Cerebellum (tissue), 4 donors: ENCODE measurements at places on chromosomes 6 and 20. TPM values are rescaled to one million over a fixed set of nuclear protein-coding genes. Genes with fewer than 3 reads are reported as not detected.

DNA sequence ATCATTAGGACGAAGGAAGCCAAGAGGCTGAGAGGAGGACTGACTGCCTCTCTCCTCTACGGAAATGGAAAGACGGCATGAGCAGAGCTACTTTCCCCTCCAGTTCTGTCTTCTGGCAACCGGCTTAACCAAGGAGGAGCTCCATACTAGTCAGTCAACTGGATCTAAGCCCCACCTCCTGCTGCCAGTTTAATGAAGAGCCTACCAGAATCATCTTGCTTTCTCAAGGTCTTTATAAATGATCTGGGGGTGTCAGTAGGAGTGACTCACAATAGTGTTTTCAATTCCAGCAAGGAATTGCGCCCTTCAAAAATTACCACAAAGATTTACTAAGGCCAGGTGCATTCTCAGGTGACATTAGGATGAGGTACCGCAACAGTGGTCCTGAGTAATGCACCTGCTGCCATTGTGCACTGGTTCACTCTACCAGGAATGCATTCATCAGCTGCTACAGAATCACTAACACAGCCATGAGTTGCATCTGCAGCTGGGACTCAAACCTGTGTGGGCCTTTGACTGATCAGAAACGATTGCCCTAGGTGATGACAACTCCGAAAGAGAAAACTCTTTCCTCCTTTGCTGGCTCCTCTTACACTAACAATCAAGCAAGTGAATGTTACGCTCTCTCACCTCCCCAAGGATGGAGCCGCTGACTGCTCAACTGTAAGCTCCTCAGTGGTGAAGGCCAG lies 2.8 kb downstream of the UQCC2 start:
- DNase-seq, result no peak

GRCh38 chr6:6723921-6724538 lies 135.5 kb downstream of the LY86 start:
- no peak for DNase-seq

- no peak for DNase-seq
Measured at GRCh38 chr20:20134941-20135575, 82.7 kb downstream of the CFAP61 start.

DNA sequence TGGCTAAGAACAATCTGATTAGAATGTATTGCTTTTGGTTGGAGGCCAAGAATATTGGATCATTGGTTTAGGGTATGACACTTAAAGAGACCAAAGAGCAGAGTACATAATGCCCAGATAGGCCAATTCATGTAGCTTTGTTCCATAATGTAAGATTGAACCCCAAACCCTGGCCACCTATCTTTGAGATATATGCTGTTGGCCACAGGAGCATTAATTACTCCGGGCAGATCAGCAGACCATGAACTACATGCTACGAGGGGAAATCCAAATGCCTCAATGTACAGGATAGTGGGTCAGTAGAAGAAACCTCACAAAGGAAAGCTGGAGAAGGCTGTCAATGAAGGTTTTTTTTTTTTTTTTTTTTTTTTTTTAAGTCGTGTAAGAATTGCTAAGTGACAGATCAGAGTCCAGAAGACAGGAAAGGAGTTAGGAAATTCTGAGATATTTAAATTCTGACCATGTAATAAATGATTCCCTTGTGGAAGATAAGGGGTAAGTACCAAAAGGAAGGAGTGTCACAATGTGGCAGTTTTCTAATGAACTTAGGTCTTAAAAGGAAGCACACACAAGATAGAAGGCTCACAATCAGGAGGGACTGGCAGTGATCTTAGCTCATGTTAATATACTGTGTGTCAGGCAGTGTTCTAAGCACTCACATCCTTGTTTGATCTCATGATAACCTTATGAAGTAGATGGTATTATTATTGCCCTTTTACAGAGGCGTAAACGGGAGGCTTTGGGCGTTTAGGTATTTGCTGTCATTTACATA lies 61.4 kb downstream of the CARMIL1 start:
- DNase-seq, result no peak

- peak; percentile 45 for DNase-seq
Measured at GRCh38 chr6:146028851-146029572, at the start of gene GRM1. Gene GRM1, plus strand, starts transcription at chr6:146029062. Its CDS starts 456 bp downstream, at chr6:146029518.

GRCh38 chr20:61360296-61360695 lies 108.2 kb downstream of the CDH4 start:
- DNase-seq, result no peak

- DNase-seq, result no peak
Measured at GRCh38 chr6:12566618-12567123, 149.9 kb upstream of the PHACTR1 start.

GRCh38 chr6:121794630-121795029 lies 359.2 kb downstream of the GJA1 start:
- DNase-seq, result no peak

DNA sequence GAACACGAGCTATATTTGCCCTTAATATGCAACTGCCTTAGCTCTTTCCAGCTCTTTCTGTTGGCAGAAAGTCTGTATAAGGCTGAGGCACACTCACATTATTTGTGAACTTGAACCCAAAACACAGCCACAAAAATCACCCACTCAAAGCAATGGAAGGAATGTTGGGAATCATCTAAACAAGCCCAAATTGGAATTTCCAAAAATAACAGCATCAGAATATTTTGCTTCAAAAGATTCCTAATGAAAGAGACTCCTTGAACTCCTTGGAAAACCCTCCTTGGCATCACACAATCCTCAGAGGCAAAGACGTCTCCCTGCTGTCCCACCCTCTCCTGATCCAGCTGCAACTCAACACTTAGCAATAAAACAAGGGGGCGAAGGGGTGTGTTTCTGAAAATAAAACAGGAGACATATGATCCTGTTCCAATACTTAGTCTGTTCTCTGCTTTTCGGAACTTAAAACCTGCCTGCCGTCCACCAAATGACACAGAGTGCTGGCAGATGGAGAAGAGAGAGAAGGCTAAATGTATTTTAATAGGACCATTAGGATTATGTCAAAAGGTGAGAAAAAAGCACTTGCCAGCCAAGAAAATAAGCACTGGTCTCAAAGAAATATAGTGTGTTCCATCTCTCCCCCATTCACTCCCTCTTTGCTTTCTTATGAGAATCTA lies 320.7 kb upstream of the JARID2 start:
- DNase-seq, result no peak

DNA sequence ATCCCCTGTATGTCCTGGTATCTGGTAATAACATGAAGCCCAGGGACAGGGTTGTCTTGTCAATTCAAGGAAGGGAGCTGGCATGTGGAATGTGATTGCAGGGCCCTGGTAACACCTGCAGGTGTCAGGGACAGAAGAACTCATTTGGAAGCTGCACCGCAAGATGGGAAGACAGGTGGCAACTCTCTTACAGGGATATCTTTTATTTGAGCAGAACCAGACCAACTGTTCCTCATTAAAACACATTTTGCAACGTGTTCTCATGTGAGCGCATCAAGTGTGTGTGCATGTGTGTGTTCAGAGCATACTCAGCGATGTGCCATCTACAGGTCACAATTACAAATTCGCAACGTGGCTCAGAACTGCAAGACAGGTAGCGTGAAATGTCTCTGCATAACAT lies 370.9 kb upstream of the SOX4 start:
- DNase-seq, result no peak

DNA sequence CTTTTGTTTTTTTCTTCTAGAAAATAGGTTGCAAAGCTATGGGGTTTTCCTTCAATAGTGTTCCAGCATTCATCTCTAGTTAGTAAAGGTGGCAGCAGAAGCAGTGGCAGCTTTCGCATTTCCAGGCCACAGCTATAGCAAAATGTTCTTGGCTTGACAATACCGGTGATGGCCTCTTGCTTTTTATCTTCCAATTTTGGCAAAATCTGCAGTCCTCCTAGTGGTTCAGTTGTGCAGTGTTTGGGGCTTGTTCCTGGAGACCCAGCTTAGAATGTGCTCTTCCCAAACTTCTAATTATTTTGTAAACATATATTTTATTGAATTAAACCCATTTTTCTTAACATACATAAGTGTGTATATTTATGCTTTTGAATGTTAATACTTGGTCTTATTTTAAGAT lies 370.6 kb upstream of the MAN1A1 start:
- DNase-seq, result no peak

DNA sequence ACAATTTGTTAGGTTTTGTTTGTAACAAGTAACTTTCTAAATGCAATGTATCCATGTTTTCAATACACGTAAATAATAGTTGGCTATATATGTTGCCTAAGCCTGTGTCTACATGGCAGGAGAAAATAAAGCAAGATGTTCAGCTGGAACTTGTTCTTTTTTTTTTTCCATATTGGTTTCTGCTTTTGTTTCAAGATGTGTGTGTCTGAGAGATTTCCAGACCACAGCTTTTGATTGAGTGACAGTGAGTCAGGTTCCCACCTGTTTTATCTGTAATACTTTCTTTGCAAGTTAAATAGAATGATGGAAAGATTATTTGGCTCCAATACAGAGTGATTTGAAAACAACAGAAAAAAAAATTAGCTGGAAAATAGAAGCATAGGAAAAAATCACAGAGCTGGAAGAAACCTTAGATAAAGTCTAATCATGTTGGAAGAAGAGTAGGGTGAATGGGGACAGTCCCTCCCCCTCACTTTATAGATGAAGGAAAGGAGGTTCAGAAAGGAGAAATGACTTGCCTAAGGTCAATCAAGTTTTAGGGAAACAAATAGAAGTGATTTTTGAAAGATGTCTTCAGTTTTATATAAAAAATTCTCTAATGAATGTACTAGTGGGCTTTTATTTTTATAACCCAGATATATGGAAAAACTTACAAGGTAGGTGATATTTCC lies 150.9 kb upstream of the STMND1 start:
- no peak for DNase-seq

DNA sequence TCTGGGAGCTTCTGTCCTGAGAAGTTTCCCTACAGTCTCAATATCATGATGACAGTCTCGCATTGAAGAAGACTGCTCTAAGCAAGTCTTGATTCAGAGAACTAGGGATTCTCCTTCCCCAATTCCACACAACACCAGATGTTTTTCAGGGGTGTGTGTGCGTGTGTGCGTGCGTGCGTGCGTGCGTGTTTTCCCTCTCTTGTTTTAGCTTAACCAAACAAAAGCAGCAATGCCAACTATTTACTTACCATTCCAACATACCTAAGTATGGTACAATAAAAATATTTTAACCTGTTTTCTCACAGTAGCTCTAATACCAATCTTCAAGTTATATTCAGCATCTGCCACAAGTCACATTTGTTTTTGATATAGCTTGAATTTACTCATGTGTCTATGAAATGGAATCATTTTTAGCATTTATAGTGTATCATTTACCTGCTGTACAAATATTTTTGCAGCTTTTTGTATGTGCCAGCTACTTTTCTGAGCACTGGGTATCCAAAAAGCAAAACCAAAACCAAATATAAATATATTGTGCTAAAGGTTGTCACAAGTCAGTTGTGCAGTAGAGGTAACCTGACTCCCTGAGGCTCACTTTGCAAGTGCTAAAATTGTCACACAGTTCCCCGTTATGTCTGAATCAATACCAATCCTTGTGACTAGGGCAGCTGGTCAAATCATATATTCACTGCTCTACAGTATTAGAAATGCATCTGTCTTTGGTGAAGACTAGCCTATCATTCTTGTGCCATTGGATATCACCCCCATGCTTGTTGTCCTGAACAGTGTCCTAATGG lies 21.7 kb upstream of the MYLIP start:
- DNase-seq, result no peak

DNA sequence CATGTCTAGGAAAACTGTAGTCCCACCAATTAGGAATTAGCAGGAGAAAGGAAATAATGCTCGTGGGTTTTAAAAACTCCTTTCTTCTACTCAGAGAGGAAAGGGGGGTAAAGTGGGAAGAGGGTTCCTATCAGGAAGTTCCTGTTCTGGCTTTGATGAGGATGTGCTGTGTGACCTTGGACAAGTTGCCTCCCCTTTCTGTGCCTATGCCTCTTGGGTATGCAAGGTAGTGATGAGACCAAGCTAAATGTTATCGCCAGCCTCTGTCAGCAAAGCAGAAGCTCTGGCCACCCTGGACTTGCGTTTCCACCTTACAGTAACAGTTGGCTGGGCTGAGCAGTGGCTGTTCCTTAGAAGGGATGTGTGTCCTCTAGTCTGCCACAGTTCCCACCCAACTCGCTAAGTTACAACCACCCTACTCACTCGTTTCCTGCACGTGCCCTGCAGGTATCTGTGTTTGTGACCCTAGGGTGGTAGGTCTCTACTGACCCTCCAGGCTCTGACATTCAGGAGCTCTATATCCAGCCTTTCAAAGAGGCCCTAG lies 110.0 kb downstream of the PREX1 start:
- DNase-seq, result no peak

DNA sequence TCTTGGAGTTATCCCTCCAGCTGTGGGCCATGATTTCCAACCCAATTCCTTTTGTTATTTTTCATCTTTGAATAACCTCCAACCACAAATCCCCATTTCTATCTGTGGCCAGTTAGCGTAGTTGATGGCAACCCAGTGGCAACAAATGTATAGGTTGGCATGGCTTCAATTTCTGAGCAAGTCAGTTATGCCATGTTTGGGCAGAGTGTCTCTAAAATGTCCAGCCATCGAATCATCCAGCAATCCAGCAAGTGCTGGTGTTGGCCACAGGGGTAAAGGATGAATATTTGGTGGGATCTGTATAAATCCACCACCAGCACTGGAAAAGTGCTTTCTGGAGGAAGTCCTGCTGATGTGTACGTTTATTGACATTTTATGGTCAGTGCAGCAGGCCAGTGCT lies 233.3 kb downstream of the MYLK4 start:
- no peak for DNase-seq

DNA sequence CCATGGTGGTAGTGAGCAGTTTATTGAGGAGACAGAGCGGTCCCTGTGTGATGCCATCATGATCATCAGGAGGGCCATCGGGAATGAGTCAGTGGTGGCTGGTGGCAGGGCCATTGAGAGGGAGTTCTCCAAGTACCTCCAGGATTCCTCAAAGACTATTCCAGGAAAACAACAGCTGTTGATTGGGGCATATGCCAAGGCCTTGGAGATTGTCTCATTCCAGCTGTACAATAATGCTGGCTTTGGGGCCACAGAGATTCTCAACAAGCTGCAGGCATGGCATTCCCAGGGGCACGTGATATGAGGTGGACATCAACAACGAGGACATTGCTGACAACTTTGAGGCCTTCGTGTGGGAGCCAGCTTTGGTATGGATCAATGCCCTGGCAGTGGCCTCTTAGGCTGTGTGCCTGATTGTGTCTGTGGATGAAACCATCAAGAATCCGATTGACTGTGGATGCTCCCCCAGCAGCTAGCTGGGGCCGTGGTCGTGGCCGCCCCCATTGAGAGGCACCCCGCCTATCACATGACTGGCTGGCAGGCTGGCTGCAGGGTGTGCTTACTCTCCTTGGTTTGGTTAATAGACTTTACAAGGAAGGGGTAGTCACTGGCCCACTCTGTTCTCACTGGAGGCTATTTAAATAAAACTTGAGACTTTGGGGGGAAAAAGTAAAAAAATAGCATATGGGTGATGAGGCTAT lies 16.7 kb downstream of the RAET1E start:
- DNase-seq, result no peak

BMP7 gene
- total RNA-seq, result 13.5 TPM

SLCO4A1 gene
- 2.1 TPM for total RNA-seq

MUCL3 gene
- total RNA-seq, result not detected

HLA-DOB gene
- not detected for total RNA-seq

ADGRF1 gene
- total RNA-seq, result under 0.01 TPM

DEFB116 gene
- total RNA-seq, result not detected

NTSR1 gene
- 1.8 TPM for total RNA-seq

PI16 gene
- 0.73 TPM for total RNA-seq

C4A gene
- total RNA-seq, result 13.5 TPM

HTR1E gene
- total RNA-seq, result 0.54 TPM

ULBP1 gene
- total RNA-seq, result 0.82 TPM
